Lower leg skin (tissue), 4 donors: ENCODE measurements at places on chromosomes 2 and 18.

DNA sequence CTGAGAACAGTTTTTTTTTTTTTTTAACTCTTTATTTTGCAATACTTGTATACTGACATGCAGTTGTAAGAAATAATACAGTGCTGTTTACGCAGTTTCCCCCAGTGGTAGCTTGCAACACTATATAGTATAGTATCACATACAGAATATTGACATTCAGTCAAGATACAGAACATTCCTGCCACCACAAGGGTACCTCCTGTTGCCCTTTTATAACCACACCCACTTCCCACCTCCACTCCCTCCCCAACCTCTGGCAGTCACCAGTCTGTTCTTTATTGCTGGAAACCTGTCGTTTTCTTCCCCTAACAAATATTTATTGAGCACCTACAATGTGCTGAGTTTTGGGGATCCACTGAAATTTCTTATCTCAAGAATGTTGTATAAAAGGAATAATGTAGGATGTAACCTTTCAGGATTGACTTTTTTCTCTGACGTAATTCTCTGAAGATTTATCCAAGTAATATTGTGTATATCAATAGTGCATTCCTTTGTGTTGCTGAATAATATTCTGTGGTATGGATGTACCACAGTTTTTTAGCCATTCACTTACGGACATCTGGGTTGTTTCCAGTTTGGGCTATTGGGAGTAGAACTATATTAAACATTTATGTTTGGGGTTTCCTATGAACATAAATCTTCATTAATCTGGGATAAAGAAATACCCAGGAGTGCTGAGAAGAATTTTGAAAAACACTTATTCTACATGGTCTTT lies 51.4 kb upstream of the EML6 start:
- no peak for DNase-seq

DNA sequence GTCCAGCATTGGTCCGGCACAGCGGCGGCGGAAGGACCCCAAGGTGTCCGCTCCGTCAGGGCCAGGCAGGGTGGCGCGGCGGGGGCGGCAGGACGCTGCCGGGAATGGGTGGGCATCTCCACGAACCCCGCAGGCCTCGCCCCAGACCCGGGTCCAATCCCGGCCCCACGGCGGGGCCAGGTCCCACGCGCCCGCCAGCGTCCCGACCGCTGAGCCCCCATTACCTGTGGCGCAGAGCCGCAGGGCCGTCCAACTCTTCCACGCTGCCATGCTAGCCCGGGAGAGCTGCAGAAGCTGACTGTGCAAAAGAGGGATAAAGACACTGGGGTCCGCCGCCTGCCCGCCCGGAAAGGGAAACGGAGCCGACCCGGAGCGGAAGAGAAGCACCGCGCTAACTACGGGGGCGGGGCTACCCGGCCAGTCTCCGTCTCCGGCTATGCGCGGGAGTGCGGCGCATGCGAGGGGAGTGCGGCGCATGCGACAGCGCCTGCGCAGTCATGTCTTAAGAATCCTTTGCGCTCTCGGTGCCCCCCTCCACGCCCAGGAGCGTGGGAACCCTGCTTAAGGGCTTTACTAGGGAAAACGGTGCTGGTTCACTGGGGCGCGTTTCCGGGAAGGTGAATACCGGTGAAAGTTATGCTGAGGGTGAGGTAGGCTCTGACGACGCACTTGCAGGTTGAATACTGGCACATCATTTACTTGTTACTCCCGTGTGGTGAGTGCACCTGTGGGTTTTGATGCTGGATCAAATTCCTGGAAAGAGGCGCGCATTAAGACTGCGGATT lies at the start of gene TMX3:
Gene TMX3, minus strand, starts transcription at position 397 of the 785 bp plus-strand sequence. Its CDS starts 127 bp downstream, at position 270.
- peak; percentile 97 for DNase-seq

GRCh38 chr2:241613017-241613780 lies 23.8 kb downstream of the THAP4 start:
- DNase-seq: no peak

DNA sequence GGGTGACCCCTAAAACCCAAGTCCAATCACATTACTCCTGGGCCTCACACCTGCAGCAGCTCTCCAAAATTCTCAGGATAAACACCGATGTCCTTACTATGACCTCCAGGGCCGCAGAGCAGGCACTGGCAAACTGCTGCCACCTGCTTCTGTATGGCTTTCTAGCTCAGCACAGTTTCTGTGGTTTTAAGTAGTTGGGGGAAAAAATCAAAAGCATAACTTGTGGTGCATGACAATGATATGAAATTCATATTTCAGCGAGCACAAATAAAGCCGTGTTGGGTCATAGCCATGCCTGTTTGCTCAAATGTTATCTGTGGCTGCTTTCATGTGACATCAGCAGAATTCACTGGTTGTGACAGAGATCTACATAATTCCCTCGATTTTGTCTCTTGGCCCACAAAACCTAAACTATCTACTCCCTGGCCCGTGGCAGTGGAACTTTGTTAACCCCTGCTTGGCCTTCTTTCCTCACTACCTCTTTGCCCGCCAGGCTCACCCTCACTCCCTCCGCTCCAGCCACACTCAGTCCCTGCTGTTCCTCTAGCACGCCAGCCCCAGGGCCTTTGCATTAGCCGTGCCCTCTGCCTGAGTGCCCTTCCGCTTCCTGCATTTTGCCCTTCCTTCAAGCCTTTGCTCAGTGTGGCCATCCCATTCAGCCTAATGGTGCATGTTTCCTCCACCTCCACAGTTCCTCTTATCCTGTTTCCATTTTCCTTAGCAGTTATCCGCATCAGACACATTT lies 108.3 kb downstream of the AGAP1 start:
- no peak for DNase-seq

- no peak for DNase-seq
Observed at GRCh38 chr2:181076658-181077057, 96.3 kb downstream of the UBE2E3 start.

DNA sequence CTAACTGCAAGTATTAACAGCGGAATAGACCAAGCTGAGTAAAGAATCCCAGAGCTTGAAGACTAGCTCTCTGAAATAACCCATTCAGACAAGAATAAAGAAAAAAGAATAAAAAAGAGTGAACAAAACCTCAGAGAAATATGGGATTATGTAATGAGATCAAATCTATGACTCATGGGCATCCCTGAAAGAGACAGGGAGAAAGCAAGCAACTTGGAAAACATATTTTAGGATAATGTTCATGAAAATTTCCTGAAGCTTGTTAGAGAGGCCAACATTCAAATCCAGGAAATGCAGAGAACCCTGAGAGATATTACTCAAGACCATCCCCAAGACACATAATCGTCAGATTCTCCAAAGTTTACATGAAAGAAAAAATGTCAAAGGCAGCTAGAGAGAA lies 17.3 kb downstream of the PFN4 start:
- DNase-seq: no peak

- DNase-seq: no peak
Observed at GRCh38 chr2:32755666-32756065, 127.8 kb downstream of the TTC27 start.
